ENCODE measurements at places on chromosomes 11 and 22.

DNA sequence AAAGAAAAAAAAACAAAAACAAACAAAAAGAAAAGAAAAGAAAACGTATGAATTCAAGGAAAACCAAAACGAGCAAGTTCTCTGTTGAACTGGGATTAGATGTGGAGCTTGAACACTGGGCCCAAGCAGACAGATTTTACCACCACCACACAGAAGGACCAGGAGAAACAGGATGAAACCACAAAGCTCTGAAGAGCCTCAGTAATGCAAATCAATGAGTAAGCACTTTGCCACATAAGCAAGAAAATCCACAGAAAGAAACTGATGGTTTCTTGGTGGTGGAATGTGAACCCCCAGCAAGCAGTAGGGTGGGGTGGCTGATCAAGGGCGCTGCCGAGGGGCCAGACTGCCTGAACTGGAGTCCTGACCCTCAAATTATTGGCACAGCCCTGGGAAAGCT lies 50.9 kb upstream of the NFRKB start:
- DNase-seq, result no peak

GRCh38 chr11:18769802-18770456 lies 21.7 kb downstream of the PTPN5 start:
- DNase-seq, result no peak

DNA sequence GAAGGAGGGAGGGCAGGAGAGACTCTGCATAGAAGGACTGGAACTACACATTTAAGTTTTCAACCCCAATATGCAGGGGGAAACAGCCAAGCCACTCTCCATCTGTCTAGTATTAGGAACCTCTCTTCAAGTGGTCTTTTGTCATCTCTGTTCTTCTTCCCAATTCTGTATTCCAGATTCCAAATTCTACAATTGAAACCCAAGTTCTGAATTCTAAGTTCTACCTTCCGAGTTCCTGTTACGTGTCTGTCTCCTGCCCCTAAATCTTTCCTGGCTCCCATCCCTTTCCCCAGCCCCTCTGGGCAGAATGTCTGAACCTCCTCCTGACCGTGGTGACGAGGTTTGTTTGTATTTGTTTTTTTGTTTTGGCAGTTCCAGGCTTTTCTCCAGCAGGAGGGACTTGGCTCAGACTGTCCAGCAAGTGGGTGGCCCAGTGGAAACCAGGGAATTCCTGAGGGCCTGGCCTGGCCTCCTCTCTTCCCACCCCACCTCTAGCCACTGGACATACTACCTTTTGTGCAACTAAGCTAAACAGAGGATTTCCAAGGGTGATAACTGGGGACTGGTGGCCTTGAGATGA lies 1.6 kb upstream of the THOC5 start:
- no peak for DNase-seq

DNA sequence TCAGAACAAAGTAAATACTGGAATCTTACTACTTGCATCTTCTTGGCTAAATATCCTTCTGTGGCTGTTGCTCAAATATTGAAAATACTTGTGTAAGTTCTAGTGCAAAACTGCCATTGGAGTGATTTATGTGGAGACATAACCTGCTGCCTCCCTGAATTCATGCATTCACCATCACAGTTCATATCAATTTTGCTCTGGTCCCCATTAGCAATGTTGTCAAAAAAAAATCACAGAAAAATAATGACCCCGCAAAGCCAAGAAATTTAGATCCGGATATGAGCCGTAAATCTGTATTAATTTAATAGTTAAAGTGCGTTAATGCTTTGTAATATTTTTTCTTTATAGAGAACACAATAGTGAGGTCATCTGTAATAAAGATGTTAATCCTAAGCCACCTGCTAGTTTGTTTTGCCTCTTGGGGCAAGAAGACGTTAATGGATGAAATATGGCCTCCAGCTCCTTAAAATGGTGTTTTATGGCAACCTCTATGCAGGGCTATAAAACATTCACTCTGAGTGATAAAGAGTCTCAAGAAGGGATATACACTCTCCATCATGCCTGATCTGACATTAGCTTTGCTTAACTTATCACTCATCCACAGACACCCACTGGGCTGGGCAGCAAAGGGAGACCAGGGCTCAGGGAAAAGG lies 255.9 kb downstream of the INSC start:
- DNase-seq, result peak; percentile 43

DNA sequence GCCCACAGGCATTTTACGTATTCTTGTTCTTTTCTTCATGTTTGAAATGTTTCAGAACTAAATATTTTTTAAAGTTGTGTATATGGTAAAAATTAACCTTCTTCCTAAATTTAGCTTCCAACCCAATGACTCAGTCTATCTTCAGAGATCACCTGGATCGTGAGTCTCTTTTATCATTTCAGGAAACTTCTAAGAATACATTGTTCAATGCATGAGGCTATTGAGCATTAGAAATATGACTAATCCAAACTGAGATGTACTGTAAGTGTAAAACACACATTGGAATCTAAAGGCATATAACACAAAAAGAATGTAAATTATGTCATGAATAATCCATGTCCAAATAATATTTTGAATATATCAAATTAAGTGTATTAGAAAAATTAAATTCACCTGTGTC lies 265.2 kb downstream of the LUZP2 start:
- no peak for DNase-seq

DNA sequence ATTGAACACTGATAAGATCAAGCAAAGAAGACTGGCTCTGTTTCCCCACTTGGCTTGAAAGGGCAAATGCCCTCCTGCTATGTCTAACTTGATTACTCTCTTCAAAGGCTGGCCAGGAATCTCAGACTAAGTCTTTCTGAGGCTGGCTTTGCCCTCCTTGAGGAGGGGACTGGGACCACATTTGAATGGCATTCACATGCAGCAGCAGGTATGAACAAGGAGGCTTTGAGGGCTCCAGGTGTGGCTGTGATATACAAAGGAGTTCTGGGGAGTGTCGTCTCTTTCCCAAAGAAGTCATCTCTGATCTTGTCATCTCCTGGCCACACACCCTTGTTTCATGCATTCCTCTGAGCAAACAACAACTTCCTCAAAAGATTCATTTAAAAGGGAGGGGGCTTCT lies 130.8 kb downstream of the ARL14EP start:
- no peak for DNase-seq
